Subcutaneous preadipocyte (primary cell): ENCODE measurements at places on chromosomes 5 and 9. TPM values are rescaled to one million over a fixed set of nuclear protein-coding genes. Genes with fewer than 3 reads are reported as not detected.

The CCL27 gene
- total RNA-seq, result not detected in 2 replicates

The GABRA1 gene
- total RNA-seq, result not detected in 2 replicates

The EGFL7 gene
- 2.6 and 8.8 TPM in 2 replicates for total RNA-seq

The IFNA7 gene
- not detected in 2 replicates for total RNA-seq

The AHRR gene
- 21.3 and 26.4 TPM in 2 replicates for total RNA-seq

The PRDM9 gene
- not detected in 2 replicates for total RNA-seq

The DND1 gene
- total RNA-seq, result under 0.01 and 0.39 TPM in 2 replicates

The FOXD4L6 gene
- total RNA-seq, result 0.20 and 0.37 TPM in 2 replicates
